SK-MEL-5 (cell line): ENCODE measurements at places on chromosomes 3 and 15.

DNA sequence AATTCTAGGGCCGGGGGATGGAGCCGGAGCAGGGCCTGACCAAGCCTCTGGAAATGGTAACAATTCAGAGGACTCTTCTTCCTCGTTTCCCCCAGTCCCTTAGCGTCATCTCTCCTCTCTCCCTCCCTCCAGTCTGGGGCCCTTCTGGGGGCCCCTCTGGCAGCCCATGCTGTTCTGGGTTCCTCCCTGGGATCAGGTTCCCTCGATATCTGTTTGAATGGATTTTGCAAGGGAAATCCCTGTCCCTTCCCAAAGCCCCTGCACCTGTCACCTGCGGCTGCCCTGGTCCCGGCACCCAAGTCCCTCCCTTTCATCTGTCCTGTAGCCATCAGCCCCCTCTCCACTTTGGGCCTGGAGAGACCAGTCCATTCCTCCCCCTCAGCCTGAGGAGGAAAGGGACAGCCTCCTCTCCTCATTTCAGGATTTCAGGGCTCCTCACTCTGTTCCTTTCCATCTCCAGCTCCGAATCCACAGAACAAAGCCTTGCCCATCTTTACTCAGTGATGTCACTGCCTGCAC is 1.7 kb upstream of the PLCB2 start:
- no peak for DNase-seq

DNA sequence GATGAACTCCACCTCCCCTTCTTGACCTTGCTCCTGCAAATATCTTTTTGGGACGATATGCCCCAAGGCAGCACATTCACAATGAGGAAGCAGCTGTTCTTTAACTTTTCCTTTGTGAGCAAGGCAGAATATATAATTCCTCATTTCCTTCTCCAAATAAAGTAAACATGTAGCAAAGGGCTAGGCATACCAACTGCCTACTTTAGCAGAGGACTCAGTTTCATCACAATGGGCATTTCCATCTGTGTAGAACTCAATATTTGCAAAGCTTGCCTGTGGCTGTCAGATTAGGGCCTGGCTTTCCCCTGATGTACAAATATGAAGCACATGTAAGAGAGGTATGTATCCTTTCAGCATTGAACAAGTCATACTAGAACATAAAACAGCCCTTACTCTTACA is 366.9 kb downstream of the RSL24D1 start:
- no peak for DNase-seq

DNA sequence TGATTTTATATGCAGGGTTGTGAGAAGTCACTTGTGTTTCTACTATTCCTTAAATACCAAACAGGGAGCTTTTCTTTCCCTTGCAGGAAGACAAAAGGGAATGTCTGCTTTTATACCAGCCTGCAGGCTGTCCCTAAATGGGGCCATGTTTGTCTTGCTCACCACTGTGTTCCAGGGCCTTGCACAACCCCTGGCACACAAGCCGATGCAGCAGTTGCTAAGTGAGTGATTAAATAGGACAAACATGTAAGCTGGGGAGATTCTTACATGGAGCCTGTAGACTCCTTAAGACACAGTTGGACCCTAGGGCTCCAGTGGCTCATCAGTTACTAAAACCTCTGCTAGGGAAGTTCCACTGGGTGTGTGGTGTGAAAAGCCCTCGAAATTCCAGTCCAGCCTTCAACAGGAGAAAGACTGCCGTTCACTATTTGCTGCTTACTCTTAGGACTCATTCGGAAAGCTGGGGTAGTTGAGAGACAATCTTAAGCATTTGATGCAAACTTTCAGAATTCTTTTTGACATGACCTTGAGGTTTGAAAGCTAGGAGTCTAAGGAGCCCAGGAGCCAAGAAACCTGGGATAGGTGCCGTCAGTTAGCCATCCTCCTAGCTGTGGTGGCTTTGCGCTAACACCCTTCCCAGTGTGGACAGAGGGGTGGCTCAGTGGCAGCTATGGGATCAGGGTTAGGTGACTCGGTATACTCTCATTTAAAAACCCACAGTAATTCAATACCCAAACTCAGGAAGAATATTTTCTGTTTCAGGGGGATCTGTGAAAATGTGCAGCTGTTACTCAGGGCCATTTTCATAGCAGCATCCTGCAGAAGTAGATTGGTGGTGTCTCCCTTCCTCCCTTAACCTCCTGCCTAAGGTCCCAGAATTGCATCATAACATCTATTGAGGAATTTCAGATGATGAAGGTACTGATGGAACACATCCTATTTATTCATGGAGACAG is 39.1 kb downstream of the SYNM start:
- DNase-seq: no peak

DNA sequence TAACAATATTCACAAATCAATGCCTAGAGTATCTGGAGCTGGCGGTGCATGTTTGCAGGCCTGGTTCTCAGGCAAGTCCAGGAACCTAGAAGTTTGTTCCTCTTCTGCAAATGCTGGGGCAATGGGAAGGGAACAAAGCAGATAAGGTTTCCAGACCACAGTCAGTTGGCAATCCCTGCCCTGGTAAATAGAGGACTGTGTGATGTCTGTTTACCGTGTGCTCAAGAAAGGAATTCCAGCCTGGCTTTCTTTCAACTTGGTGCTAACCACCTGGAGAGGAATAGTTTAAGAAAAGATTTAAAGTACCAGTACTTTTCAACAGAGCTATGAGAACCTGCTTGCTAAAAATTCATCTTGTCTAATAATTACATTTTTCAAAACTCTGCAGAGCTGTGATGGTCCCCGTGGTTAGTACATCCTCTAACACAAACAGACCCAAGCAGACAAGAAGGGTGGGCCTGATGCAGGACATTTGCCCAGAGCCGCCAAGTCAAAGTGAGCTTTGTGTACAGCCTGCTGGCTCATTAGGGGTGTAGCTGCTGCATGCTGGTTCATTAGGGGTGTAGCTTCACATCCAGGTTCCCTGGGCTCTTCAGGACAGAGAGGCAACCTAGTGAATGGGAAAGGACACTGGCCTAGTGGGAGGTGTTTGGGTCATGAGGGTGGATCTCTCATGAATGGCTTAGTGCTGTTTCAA is 220.5 kb downstream of the SQOR start:
- no peak for DNase-seq

DNA sequence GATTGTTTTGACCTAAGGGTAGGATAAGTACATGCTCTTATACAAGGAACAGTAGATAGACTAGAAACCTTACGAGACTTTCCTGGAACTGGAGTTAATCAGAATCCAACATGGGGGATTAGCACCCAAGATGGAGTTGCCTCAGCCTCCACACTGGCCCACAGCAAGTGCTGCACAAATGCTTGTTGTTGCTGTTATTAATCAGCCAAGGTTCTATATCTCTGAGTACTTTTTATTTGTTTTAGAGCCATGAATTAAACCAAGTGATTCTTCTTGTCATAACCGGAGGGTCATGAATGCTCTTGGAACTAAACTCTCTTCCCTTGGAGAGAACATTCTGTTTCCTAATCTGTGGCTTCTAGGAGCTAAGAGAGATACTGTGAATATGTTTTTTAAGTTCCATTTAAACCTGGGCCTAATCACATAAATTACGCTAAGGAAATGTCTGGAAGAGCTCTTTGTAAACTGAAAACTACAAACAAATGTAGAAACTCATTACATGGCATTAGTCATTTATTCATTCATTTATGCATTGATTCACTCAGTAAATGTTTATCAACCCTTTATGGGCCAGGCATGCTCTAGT is 5.7 kb upstream of the IL16 start:
- DNase-seq: no peak

DNA sequence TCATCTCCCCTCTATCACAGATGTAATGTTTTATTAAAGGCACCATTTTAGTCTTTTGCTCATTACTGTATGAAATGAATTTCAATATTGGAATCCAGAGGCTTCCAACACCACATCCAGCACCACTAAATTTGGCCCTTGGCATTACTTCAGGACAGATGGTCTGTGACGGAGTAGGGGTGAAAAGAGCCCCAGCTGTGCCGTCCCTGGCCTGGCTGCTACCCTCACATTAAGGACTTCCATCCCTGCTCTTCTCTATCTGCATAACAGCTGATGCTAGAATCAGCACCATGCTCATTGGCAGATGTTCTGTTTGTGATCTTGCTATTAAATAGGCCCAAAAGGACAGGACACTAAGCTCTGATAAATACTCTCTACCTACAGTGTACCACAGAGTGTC is 152.9 kb downstream of the IL1RAP start:
- DNase-seq: no peak

DNA sequence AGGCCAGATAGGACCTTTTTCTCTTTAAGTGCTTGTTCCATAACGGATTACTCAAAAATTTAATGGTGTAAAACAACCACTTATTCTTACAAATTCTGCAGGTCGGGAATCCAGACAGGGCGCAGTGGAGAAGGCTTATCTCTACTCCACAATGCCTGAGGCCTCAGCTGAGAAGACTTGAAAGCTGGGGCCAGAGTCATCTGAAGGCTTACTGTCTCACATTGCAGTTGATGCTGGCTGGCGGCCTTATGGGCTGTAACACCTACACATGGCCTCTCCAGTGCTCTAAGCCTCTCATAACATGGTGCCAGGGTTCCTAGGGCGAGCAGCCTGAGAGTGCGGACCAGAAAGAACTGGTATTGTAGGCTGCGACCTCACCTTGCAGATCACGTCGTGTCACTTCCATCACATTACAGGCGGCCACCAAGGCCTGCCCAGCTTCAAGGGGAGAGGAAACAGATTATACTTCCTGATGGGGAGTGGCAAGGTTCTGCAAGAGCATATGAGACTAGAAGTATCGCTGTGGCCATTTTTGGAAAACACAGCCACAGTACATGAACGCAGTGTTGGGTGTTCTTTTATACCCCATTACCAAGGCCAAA is 32.4 kb downstream of the CMTM7 start:
- no peak for DNase-seq

- no peak for DNase-seq
Measured at GRCh38 chr3:72848703-72849081, 447 bp upstream of the SHQ1 start.

GRCh38 chr3:83877910-83878309 is 1080.9 kb upstream of the CADM2 start:
- no peak for DNase-seq

DNA sequence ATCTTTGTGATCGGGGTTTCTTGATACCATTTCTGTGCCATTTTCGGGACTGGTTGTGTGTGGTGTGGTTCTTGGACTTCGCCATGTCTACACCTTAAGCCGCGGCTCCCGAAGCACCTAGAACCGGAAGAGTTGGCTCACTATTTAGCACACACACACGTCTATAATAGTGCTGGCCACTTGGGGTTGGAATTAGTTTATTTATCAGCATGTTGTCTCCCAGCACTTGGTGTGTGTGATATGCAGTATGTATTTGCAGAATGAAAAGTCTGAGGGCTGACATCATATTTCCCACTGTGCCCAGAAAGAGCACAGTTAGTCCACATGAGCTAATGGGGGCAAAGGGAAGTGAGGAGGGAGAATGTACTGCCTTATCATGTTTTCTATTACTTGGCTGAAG is 23.6 kb downstream of the MLH1 start:
- DNase-seq: no peak

DNA sequence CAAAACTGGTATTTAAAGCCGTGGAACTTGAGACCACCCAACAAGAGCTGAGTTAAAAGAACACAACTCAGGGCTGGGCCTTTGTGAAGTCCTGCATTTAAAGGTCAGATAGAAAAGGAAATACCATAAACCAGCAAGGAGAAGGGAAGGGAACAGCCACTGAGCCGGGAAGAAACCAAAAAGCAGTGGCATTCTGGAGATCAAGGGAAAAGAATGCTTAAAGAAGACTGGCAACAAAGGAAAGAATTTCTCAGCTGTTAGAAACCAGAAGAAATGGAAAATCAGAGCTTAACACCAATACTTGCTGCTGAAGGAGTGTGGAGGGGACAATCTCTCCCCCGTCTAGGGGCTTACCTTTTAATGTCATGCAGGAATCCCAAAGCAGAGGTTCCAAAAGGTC is 247.4 kb upstream of the CHRNA7 start:
- no peak for DNase-seq

GRCh38 chr15:26866298-26867199 is at the start of gene GABRA5:
GABRA5 (plus strand) TSS chr15:26867062; CDS start chr15:26869249, 2,187 bp downstream.
- peak; percentile 64 for DNase-seq

DNA sequence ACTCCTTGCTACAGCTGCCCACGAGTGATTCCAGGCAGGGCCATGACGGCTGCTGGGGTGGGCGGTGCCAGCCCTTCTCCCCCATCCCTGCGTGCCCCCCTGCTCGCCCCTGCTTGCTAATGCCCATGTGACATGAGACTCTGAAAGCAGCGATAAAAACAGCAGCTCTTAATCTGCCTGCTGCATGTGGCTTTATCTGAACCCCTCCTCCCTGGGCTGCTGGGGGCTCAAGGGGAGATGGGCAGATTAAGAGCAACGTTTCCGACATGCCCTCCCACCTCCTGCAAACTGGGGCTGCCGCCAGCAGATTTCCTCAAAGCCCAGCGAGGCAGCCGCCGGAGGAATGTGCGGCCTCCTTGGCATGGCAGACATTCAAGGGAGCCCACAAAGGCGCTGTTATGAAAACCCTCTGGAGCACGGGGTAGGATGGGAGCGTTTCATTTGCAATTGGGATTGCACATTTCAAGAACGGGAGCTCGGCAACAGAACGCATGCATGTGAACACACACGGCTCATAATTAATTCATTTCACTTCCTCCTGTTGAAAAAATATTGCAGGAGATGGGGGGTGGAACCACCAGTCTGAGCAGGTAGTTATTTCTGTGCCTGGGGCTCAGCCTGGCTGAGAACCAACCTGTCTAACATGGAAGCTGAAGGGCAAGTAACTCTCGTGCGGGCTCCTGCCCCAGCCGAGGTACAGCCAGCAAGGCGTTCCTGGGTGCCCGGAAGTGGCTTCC is 504.2 kb upstream of the PROK2 start:
- peak; percentile 78 for DNase-seq

DNA sequence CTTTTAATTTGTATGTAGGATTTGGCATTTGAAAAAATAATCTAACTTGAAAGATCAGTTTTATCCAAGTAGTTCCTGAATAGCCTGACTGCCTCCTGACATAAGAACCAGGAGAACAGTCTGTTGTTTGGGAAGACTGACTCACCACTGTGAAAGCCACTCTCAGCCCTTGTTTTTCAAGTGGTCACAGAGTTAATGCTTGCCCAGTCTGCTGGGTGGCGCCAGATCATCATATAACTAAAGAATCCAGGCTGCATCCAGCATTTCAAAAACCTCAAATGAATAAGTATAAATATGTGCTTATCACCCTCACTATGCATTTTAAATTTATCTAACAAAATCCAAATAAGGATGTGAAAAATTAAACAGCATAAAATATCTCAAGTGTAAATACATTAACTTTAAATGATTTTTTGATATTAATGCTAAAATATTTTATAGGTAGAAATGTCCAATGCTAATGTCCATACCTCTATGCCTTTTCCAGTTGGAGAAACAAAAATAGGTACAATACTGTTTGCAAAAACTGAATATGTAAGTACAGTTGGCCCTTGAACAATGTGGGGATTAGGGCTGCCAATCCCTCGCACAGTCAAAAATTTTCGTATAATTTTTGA is 26.9 kb upstream of the ZBBX start:
- DNase-seq: peak; percentile 88
